ENCODE measurements at places on chromosomes 16 and 17. TPM values are rescaled to one million over a fixed set of nuclear protein-coding genes. Genes with fewer than 3 reads are reported as not detected.

CD7 gene
- polyA plus RNA-seq: not detected

- peak; percentile 98 for DNase-seq
Observed at GRCh38 chr16:17070882-17071592, 399.7 kb downstream of the XYLT1 start.

DHRS7C gene
- not detected for polyA plus RNA-seq

- DNase-seq: no peak
Observed at GRCh38 chr16:57023541-57024249, 34.3 kb downstream of the NLRC5 start.

- DNase-seq: no peak
Observed at GRCh38 chr16:17945080-17945601, 391.4 kb downstream of the NPIPA8 start.

CDH16 gene
- polyA plus RNA-seq: not detected

NUP85 gene
- 115 TPM for polyA plus RNA-seq

DNA sequence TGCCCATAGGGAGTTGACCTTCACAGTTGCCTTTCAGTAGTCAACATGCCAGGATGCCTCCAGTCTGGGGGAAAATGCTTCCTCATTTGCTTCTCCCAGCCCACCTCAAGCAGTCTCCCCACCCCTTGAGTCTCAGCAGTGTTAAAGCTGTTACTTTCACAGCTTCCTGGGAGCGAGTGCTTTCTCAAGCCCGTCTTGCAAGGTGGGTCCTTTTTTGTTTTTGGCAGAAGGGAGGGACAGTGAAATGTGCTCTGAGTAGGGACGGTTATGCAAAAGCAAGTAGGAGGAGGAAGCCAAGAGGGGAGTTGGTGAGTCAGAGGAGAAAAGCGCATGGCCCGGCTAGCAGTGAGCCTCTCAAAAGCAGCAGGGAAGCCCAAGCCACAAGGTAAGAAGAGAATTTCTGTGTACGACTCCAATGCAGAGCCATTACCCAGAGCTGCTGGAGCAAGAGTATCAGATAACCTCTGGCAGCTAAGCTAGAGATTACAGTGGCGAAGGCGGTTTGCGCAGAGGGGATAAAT, at the start of gene CHST4:
CHST4 (plus strand) TSS at position 316 of the 521 bp plus-strand sequence. CDS start 10,252 bp downstream, outside the sequence.
- no peak for DNase-seq

CCL4L2 gene
- 3.0 TPM for polyA plus RNA-seq

DNA sequence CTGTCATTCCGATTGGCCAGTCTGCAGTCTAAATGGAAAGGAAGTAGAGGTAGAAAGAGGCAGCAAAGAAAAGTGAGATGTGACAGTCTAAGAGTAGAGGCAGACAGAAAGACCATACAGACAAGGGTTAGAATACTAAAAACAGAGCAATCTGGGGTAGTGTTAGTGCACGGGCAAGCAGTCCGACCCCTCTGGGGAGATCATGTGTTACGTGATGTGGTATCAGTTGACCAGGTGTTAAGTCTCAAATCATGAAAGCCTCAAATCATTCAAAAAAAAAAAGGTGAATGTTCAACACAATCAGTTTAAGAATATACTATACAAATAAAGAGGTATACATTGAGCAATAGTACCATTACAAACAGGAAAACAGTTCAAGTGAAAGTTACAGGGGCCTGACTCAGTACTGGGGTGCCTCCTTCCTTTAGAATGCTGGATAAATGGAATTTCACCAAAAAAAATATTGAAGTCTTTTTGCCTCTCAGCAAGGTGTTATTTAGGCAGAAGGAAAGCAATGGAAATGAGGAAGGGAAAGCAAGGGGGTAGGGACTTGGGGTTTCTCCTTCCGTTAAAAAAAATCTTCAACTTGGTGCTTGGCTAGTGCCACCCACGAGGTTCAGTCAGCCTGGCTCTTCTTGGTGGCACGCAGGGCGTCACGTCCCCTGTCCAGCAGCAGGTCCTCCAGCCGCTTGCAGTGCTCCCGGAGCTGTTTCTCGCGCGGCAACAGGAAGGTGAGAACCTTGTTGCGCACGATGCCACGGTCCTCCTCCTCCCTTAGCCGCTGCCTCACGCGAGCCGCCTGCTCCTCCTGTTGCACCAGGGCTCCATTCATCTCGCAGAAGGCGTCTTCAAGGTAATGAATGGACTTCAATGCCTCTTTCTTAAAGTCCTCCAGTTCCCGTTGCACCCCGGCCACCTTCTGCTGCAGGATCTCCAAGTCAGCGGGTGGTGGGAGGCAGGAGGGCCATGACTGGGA, 616 bp downstream of the CCDC182 start:
- DNase-seq: no peak

GRCh38 chr16:11949527-11949926, 7.7 kb upstream of the NPIPB2 start:
- DNase-seq: no peak

- no peak for DNase-seq
Observed at GRCh38 chr16:79795556-79795955, 195.0 kb upstream of the MAF start.

PDILT gene
- polyA plus RNA-seq: not detected

DNA sequence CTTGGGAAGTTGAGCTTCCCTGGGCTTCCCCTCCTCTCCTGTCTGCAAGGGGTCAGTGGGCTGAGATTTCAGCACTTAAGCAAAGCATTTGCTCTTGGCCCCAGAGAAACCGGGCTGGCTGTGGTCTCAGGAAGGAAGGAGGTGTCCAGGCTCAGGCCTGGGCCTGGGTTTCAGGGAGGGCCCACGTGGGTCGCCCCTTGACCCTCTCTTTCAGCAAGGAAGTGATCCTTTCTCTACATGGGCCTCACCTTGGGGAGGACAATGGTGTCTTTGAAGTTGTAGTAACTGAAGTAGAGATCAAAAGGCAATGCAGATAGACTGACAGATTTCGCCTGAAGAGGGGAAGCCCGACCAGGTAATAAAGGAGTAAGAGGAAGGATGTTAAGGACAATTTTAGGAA, 2.7 kb downstream of the NOD2 start:
- no peak for DNase-seq

DNA sequence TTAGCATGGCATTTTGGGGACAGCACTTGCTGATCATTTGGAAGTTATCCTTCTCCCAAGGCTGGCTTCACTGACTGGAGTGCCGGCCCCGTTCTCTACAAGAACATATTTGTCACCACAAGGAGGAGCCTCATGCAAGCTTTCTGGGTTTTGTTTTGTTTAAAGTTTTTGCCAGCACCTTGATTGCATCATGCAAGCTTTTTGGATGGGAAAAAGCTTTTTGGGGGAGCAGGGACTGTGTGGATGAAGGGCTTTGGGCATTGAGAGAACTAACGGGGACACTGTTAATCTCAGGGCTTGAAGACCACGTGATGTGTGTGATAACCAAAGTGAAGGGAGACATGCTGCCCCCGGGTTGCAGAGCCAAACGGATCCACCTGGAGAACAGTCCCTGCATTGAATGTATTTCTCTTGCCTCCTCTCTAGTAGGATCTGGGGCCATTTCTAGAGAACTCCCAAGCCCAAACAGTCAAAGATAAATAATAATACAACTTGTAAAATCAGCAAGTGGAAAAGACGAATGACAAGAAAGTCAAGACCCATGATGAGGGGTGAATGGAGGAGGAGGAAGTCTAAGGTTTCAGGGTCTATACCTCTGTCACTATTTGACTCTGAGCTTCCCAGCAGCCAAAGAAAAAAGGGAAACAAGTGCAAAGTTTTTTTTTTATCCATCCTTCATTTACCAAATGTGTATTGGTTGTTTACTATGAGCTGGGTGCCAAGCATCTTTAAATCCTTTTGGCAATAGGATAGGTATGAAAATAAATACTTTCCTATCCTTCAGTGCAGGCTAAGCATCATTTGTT, 17.2 kb downstream of the TMEM114 start:
- no peak for DNase-seq

GRCh38 chr17:1143573-1143972, 36.2 kb downstream of the ABR start:
- DNase-seq: no peak

DNA sequence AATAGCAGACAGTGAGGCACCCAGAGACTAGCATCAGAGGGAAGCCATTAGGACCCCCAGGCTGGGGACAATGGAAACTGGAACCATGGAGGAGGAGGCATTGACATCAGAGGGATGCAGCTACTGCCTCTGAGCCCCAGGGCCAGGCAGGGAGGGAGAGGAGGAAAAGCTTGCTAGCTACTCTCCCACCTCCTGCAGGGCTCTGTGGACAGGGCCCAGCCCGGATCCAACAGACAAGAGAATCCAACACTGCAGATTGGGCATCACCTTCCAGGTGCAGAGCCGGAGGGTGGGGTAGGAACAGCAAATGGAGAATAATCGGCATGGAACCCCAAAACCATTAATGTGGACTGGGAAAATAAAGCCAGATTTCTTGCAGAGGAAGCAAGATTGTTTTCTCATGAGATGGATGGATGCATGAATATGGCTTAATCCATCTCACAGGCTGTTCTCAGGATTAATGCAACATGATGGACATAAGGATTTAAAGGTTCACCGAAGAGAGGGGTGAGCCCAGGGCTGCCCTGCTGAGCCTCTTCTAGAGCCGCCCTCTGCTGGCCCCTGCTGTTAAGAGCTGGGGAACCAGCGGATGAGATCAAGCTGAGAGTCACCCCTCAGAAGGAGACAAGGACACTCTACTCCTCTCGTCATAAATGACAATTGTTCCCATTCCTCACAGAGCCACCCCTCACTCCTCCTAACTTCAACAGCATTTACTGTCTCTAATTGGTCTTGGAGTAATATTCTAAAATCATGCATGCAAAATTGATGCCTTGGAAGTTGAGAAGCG, 48.8 kb downstream of the DNAH3 start:
- no peak for DNase-seq

DNA sequence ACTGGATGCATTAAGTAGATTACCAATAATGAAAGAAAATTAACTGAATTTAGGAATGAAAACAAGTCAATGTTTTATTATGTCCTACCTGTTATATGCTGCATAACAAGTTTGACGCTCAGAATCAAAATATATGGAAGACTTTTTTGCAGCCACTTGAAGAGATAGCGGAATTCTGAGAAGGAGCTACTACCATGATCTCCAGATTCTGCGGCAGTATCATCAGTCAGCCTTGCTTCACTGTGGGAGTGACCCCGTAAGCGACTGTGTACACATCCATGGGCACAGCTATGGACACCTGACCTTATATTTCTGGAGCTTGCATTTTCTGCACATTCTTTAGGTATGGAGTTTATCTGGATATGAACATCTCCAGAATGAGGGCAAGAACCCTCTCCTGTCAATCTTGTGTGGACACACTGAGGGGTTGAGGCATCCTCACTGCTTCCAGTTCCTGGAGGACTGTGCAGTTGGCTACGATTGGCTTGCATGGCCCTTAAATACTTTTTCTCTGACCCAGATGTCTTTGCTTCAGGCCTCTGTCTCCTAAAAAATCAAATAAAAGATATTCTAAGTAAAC, 1.7 kb downstream of the RNFT1 start:
- no peak for DNase-seq

GRCh38 chr17:78714534-78714933, 67.5 kb downstream of the CYTH1 start:
- no peak for DNase-seq

Measured in GM12878 (cell line).